Right forelimb (tissue), 1 donor: ENCODE measurements at places on chromosomes 2 and 18.

GRCh38 chr2:143833015-143833660 lies 686.8 kb downstream of the ZEB2 start:
- no peak for DNase-seq

- no peak for DNase-seq
These were observed 89.5 kb upstream of the HNRNPA3 start for GRCh38 chr2:177123048-177123447.

DNA sequence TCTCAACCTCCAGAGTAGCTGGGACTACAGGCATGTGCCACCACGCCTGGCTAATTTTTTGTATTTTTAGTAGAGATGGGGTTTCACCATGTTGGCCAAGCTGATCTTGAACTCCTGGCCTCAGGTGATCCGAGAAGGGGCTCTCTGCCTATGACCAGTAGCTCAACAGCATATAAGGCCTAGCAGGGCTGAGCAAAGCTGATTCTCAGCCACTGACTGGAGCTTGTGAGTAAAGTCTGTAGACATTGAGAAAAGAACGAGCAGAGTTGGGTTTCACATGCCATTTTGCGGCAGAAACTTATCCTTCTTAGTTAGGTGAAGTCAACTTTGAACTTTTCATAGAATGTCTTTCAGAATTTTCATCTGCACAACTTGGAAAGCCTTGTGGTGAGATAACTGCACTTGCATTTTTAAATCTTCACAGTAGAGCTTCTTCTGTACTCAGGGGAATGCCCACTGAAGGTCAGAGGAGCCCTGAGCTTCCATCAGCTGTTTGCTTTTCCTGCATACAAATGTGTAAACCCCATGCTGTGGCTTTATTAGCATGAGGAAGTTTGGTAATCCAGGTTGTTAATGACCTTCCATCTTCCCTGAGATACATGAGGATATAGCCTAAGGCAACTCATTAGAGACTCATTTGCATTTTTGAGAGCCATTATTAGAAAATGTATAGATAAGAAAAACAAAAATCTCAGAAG lies 602.4 kb downstream of the METTL4 start:
- DNase-seq, result no peak

DNA sequence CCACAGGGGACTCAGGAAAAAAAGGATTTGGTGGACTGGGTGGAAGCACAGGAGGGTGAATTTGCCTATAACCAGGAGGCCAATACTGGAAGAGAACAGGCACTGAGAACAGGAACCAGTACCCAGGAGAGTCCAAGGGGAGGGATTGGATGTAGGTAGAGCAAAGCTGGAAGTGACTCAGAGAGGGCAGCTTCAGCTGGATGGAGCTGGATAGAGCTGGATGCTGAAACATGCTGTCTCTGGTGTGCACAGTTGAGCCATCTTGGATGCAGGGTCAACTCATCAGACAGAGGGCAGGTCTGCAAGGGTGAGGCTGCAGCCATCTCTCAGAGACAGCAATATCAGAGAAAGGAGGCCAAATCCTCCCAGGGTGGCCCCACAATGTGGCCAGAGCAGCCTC lies 134.0 kb downstream of the GALNT14 start:
- no peak for DNase-seq

DNA sequence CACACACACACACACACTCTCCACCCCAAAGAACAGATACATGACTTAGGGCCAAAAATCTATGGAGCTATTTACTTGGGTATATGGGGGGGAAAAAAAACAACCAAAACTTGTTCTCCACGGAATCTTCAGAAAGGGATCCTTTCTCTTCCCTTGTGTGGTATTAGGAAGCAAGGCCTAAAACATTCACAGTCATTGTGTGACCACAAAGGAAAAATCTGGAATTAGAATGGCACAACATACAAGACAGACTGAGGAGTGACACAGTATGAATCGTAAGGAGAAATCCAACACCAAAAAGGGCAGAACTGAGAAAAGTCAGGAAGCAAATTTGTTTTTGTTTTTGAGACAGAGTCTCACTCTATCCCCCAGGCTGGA lies 70.3 kb downstream of the ASXL2 start:
- no peak for DNase-seq

DNA sequence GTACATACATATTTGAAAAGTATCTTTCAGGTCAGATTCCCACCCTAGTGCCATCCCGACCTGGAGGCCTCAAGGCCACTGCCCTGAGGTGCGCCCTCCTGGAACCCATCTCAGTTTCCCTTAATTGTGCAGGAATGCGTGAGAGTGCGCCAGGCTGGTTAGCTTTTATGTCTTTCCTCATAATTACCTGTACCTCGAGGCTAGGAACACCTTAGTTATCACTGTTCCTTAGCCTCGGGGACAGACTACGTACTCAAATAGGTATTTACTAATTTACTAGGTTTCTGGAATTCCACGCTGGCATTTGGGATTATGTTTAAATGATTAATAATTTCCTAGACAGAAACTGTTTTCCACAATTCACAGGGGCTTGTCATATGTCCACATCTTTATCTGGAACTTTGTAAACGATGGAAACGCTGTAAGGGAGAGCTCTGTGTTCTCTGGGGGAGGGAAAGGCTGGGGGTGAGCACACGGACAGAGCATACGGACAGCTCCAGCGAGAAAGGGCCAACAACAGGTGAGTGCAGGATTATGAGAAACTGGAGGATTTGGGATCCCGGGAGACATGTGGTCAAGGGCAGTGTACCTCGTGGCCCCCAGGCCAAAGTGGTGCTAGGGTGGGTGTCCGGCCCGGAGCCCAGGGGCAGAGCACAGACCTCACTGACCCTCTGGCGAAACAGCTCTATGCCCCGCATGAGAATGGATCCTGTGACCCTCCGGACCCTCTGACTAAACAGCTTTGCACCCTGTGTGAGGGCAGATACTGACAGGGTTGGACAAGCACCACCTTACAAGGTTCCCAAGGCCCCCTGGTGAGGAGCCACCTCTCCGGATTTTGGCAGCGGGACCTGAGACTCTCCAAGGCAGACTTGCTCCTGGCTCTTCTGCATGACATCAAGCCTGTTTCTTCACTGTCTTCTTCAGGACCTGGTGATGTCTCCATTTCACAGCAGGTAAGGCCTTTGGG lies 102.0 kb upstream of the PXDN start:
- DNase-seq, result no peak

DNA sequence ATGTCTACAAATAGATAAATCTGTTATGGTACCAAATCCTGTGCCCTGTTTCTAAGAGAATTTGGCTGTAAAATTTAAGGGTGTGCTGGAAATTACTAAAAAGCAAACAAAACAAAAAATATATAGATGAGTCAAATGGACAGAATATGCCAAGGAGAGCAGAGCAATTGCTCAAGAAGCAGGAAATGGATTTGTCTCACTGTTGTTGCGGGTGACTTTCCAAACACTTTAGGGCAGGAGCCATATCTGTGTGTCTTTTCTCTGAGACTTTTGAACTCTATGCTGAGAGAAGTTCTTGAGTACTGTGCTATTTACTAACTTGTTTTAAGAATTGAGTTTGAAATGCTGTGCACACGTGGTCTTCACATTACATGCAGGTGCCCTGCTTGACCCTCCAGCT lies 221.7 kb downstream of the PHLPP1 start:
- no peak for DNase-seq

DNA sequence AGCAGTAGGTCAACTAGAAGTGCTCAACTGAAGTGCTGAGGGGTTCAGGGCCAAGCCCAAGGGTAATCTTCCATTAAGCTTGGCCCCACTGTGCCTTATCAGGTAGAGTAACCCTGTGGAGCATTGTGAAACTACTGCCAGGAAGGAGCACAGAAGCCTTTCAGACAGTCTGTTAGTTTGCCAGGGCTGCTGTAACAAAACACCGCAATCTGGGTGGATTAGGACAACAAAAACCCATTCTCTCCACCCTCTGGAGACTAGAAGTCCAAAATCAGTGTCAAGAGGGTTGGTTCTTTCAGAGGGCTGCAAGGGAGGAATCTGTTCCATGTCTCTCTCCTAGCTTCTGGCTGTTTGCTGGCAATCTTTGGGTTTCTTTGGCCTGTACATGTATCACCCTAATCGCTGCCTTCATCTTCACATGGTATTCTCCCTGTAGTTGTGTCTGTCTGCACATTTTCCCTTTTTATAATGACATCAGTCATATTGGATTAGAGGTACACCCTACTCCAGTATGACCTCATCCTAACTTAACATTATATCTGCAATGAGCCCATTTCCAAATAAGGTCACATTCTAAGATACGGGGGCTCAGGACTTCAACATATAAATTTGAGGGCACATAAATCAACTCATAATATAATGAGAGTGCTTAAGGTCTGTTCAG lies 21.2 kb downstream of the VIT start:
- no peak for DNase-seq

DNA sequence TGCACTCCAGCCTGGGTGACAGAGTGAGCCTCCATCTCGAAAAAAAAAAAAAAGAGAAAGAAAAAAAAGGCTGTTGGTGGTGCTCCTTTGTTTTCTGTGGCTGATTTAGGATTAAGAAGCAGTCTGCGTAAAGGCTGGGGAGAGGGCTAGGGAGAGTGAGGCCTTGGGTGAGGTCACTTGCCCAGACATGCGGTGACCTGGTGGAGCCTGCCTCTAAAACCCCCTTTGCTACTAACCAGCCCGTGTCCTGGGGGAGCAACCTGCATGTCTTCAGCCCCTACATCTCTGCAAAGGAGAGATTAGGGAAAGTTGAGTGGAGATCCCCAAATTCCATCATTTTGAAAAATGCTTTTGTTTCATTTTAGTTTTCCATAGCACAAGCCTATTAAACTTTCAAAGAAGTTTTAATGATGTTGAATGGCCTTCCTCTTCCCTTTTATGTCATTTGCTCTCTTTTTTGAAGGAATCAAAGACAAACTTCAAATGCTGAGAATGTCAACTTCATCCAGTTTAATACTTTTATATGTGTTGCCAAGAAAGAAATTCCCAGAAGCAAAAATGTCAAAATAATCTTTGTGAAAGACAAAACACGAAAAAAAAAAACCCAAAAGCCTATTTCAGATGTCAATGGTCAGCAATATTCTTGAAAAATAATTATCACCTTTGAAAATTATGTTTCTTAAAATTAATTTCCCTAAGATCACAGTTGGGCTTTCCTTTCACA lies 38.9 kb upstream of the RALBP1 start:
- DNase-seq, result no peak

DNA sequence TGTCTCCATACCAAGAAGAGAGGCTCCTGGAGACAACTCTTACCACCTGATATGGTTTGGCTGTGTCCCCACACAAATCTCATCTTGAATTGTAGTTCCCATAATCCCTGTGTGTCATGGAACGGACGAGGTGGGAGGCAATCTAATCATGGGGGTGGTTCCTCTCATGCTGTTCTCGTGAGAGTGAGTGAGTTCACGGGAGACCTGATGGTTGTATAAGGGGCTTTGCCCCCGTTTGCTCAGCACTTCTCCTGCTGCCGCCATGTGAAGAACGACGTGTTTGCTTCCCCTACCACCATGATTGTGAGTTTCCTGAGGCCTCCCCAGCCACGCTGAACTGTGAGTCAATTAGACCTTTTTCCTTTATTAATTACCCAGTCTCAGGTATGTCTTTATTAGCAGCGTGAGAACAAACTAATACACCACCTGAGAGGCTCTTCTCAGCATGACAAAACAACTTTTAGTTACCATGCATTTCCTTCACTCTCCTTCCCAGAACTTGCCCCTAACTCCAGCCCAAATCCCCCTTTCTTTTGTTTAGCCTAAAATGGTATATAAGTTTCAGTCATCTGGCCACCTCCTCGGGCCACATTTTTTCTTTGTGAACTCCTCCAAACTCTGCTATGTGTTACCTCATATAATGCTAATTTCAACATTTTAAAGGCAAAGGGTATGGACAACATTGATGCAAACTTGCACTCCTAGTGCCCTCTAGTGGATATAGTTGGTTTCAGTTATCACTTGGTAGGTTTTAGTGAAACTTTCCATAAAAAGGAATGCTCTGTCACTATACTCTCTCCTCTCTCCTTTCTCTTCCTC lies 58.6 kb upstream of the SLC25A52 start:
- peak; percentile 40 for DNase-seq
